Glutamatergic neuron (in vitro differentiated cells): ENCODE measurements at places on chromosomes 7 and 10. TPM values are rescaled to one million over a fixed set of nuclear protein-coding genes. Genes with fewer than 3 reads are reported as not detected.
A peak's percentile ranks its signal among the peaks of the same experiment; 100 is the strongest.

The RBM20 gene
- total RNA-seq: 5.8 TPM

The NME8 gene
- total RNA-seq: not detected

The CREB5 gene
- total RNA-seq: 50.4 TPM

The TMEM213 gene
- total RNA-seq: not detected

The SLC13A1 gene
- not detected for total RNA-seq

The OPALIN gene
- total RNA-seq: not detected

The GBX1 gene
- not detected for total RNA-seq

The STK17A gene
- 26.8 TPM for total RNA-seq

The WEE2 gene
- not detected for total RNA-seq

The LIPK gene
- not detected for total RNA-seq

- no peak for DNase-seq
Measured at GRCh38 chr10:119025776-119026175, 3.7 kb upstream of the NANOS1 start.

- peak; percentile 37 for DNase-seq
Measured at GRCh38 chr7:73520673-73521635, 1.1 kb downstream of the BAZ1B start.

- DNase-seq: no peak
Measured at GRCh38 chr10:79088613-79089355, 20.0 kb downstream of the ZMIZ1 start.

DNA sequence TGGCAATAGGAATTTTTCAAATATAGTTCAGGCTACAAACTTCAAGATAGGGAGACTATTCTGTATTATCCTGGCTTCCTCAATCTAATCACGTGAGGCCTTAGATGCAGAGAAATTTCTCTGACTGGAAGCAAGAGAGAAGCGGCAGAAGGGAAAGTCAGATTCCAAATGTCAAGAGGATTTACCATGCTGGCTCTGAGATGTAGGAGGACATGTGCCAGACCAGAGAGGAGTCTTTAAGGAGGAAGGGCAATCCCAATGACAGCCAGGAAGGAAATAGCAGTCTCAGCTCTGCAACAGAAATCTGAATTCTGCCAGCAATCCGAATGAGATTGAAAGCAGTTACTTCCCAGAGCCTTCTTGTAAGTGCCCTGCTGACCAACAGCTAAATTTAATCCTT is 57.4 kb downstream of the NUTM2E start:
- no peak for DNase-seq

- no peak for DNase-seq
Measured at GRCh38 chr7:117619681-117620080, 139.9 kb downstream of the CFTR start.

DNA sequence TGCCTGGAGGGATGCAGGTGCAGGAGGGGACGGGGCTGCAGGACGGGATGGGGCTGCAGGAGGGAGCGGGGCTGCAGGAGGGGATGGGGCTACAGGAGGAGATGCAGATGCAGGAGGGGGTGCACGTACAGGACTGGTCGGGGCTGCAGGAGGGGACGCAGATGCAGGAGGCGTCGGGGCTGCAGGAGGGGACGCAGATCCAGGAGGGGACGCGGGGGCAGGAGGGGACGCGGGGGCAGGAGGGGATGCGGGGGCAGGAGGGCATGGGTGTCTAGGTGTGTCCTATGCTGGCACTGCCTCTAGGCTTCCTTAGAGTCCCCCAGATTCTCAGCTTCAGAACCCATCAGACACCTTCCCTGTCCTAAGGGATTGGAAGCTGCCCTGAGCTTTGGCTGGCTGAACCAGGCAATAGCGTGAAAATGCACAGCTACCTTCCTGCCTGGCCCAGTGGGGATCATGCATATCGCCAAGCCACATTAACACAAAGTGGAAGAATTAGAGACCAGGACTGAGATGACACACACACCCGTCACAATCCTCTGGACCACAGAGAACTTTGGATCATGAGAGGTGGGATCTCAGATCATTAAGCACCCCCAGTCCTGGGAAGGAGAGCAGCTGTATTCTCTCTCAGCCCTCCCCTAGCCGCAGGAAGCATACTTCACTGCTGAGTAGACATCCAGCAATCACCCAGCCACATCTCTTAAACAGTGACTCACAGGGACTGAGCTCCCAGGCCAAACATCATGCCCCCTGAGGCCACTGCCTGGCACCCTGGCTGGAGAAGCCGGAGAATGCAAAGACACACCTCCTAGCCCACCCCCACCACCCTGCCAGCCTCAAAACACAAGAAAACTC is 67.3 kb downstream of the VWA2 start:
- no peak for DNase-seq

GRCh38 chr7:2261611-2262010 is 19.6 kb downstream of the NUDT1 start:
- DNase-seq: no peak

DNA sequence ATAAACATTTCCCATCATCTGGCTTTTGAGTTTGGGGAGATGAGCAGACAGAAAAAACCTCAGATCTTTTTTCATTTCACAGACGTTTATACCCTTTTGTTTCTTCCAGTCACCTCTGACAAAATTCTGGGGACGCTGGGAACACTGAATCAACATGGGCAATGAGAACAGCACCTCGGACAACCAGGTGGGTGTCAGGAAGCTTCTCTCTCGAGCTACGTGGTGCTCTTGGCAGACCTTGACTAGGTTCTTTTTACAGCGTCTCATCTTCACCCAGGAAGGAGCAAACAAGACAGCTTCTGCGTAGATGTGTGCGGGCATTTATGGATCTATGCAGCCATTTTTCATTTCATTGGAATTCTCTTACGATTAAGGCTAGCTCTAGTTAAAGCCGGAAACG is 32.9 kb downstream of the TACC2 start:
- no peak for DNase-seq

DNA sequence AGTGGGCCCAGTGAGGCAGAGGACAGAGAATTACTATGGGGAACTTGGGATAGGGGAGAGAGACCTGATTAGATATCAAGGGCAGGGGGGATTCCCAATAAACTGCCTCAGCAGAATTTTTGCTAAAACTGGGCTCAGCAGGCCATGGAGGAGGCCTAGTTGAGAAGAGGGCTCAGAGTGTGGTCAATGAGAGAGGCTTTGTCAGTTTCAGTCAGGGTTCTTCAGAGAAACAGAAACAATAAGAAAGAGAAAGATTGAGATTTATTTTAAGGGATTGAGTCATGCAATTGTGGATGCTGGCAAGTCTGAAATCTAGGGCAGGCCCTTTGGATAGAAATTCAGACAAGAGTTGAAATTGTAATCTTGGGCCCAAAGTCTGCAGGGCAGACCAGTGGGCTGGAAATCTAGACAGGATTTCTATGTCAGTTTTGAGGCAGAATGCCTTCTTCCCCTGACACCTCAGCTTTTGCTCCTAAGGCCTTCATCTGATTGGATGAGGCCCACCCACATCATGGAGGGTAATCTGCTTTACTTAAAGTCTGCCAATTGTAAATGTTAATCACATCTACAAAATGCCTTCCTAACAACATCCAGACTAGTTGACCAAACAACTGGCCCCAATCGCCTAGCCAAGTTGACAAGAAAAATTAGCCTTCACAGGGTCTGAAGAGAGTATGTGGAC is 33.5 kb upstream of the CCSER2 start:
- DNase-seq: no peak

DNA sequence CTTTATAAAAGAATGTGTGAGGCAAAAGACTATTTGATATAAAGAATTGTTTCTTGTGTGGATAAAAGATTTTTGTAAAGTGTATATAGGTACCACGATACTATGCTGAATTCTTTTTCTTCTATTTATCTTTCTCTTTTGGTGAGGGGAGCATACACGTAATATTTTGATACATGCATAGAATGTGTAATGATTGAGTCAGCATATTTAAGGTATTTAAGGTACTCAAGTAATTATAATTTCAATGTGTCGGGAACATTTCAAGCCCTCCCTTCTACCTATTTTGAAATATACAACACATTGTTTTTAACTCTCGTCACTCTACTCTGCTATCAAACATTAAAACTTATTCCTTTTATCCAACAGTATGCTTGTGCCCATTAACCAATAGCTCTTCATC is 1221.6 kb upstream of the PHF14 start:
- DNase-seq: no peak

GRCh38 chr7:74455928-74456327 is 2.2 kb downstream of the GTF2IRD1 start:
- DNase-seq: no peak

GRCh38 chr7:14931511-14932215 is 29.1 kb upstream of the DGKB start:
- DNase-seq: no peak

- DNase-seq: no peak
Measured at GRCh38 chr7:99032928-99033327, 111.0 kb downstream of the SMURF1 start.

- no peak for DNase-seq
Measured at GRCh38 chr7:18457832-18458231, 37.7 kb upstream of the HDAC9 start.

DNA sequence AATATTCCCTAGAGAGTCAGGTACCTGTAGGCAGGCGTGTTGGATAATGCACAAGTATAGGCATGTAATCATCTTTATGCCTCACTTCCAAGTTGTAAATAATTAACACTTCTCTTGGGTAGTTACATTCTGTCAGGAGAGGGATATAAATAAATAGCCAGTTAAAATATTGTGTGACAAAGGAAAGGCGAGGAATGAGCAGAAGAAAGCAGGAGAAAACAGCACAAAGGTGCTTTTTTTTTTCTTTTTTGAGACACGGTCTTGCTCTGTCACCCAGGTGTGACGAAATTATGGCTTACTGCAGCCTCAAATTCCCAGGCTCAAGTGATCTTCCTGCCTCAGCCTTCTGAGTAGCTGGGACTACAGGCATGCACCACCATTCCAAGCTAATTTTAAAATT is 99.2 kb upstream of the LYZL2 start:
- no peak for DNase-seq

DNA sequence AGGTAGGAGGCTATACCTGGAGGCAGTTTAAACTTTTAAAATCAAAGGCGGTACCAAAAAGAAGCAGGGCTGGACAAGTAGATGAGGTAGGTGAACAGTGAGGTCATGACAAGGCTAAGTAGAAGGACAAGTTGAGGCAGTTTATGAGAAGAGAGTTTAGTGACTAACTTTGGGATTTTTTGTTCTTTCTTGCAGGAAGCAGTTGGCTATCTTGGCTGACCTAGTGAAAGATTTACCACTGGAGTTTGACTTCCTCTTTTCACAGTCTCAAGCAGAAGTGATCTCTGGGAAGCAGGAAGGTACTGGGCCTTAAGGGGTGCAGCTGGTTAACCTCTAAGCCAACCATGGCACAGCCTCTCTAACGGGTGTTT is 26.3 kb downstream of the ENTPD7 start:
- no peak for DNase-seq

DNA sequence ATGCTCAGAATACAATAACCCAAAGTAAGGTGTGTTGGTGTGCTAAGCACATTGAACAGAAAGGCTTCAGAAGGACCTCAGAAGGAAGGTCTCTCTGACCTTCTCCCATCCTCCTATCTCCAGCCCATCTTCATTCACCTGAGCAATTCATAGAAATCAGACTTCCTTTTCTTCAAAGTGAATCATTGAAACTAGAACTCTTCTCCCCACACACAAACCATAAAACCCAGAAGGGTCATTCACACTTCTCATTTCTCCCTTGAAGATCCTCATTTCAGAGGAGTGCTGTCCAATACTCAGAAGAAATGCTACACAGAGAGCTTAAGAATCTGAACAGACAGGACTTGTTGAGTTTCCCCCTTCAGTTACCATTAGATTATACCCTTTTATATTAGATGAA is 89.5 kb downstream of the VWDE start:
- no peak for DNase-seq

GRCh38 chr7:55427342-55427741 is 62.2 kb downstream of the LANCL2 start:
- no peak for DNase-seq

GRCh38 chr7:140082770-140083169 is 20.0 kb upstream of the PARP12 start:
- no peak for DNase-seq

DNA sequence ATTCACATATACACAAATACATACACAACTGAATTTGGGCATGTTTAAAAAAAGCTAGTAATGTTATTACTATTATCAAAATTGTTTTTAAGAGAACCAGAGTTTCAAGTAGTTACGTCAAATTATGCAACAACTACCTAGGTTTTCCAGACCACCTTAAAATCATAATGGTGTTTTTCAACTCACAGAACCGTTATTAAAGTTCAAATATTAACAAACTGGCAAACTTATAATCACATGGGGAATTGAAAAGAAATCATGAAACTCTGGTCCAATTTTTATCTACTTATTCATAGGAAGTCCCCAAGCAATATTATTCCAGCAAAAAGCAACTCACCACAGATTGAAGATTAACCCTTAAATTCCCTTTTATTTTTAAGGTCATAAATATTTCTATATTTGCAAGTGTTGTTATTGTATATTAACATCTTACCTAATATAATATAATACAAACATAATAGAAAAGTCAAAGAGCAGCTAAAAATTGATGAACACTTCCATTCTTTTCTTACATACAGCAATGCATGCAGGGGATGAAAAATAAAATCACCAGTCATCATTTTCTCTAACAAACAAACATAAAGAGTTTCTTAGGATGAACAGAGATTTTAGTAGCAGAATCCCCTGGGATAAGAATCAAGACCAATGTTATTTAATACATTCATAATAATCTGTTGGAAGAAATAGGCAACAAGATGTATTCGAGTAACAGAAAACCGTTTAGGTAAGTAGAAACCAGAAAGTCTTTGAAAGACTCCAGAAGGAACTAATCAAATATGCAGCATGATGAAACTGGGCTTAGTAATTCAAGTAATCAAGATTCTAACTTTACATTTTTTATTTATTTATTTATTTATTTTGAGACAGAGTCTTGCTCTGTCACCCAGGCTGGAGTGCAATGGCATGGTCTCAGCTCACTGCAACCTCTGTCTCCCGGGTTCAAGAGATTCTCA is 391.1 kb downstream of the PARD3 start:
- DNase-seq: no peak

- DNase-seq: peak; percentile 34
Measured at GRCh38 chr7:113799896-113800295, 118.9 kb downstream of the PPP1R3A start.

DNA sequence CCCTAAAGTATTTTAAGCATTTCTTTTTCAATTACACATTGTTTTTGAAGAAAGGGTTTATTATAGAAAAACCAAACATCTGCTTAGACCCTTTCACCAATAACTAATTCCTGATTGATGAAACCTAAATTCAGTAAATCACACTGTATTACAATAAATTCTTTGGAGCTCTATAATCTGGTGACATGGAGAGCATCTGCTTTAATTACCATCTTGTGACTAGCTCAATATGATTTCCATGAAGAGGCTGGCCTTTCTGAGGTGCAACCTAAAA is 9.7 kb downstream of the HYCC1 start:
- DNase-seq: no peak

DNA sequence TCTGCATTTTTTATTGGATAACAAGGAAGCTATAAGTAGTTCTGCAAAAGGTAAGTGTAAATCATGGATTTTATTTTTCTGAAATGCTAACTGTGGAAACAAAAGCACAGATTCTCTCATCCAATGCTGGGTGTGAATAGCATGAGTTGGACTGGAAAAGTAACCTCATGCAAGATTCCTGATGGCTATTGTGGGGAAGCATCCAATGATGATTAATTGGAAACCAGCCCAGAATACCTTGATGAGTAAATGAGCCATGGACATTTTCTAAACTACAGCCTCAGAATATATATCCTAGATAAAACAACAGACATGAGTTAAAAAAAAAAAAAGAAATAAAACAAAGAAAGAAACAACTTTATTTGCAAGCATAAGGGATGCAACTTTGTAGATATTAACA is 934.6 kb downstream of the CCSER2 start:
- no peak for DNase-seq

- no peak for DNase-seq
Measured at GRCh38 chr7:130560972-130561371, 69.1 kb downstream of the MEST start.
